ENCODE measurements at places on chromosomes 2 and 18. TPM values are rescaled to one million over a fixed set of nuclear protein-coding genes. Genes with fewer than 3 reads are reported as not detected.
A peak's percentile ranks its signal among the peaks of the same experiment; 100 is the strongest.

- H3K4me3 ChIP-seq: no peak overlapping the region
- H3K4me1 ChIP-seq: no peaks in the 10 kb centered on the region
- peak; percentile 41 for DNase-seq
Observed at GRCh38 chr2:26571316-26571715, 69.8 kb downstream of the CIB4 start.

- no peaks in the 10 kb centered on the region for H3K4me1 ChIP-seq
- H3K4me3 ChIP-seq: no peak overlapping the region
- no peak for DNase-seq
- no peaks in the 10 kb centered on the region for H3K36me3 ChIP-seq
Observed at GRCh38 chr2:12116228-12116750, 369.9 kb downstream of the LPIN1 start.

GRCh38 chr2:115427436-115427835 lies 985.0 kb downstream of the DPP10 start:
- H3K4me3 ChIP-seq: no peak overlapping the region
- DNase-seq: no peak
- H3K36me3 ChIP-seq: no peaks in the 10 kb centered on the region
- no peaks in the 10 kb centered on the region for H3K4me1 ChIP-seq
- H3K27me3 ChIP-seq: no peaks in the 10 kb centered on the region

GRCh38 chr2:55809875-55810621 lies 113.5 kb downstream of the EFEMP1 start:
- H3K4me3 ChIP-seq: no peak overlapping the region
- no peaks in the 10 kb centered on the region for H3K4me1 ChIP-seq
- peak; percentile 76 for DNase-seq
- H3K27me3 ChIP-seq: no peaks in the 10 kb centered on the region
- no peaks in the 10 kb centered on the region for H3K36me3 ChIP-seq
- no peak overlapping the region for H3K27ac ChIP-seq

GRCh38 chr18:63309422-63309821 lies 10.1 kb downstream of the BCL2 start:
- H3K36me3 ChIP-seq: no peaks in the 10 kb centered on the region
- H3K27ac ChIP-seq: no peak overlapping the region
- no peak overlapping the region for H3K4me3 ChIP-seq
- DNase-seq: no peak
- H3K27me3 ChIP-seq: no peaks in the 10 kb centered on the region

DNA sequence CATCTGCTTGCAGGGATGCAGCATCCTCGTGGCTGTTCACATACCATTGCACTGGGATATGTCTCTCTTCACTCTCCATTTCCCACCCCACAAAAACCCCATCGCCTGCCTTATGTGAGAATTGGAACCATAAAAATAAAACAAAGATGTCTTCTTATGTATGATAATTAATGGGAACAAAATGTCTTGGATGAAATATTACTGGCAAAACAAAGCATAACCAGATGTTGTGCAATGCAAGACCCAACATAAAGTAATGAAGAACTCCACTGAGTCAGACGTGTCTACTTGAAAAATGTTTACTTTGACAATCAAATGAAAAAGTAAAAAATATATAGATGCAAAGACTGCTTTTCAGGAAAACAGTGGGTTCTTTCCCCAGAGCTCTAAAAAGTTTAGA lies 611.3 kb upstream of the SYT4 start:
- no peaks in the 10 kb centered on the region for H3K36me3 ChIP-seq
- H3K4me3 ChIP-seq: no peak overlapping the region
- H3K4me1 ChIP-seq: peaks cover 6% of the 10 kb centered on the region
- no peaks in the 10 kb centered on the region for H3K27me3 ChIP-seq
- no peak for DNase-seq

DNA sequence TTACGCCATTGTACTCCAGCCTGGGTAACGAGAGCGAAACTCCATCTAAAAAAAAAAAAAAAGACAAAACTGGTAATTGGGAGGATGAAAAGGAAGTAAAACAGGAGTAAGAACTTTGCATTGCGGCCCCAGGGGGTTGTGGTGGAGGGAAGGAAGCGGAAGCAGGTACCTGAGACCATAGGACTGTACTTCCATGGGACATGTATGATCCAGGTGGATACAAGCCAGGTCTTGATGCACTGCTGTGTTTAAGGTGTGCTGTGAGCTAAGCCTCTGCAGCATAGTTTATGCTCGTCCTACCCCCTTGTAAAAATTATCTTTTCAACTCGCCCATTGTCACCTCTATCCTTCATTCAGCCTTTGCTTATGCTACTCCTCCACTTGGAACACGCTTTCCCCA lies 23.7 kb downstream of the FBXO36 start:
- H3K27ac ChIP-seq: no peak overlapping the region
- no peaks in the 10 kb centered on the region for H3K36me3 ChIP-seq
- H3K27me3 ChIP-seq: no peaks in the 10 kb centered on the region
- no peak overlapping the region for H3K4me3 ChIP-seq
- DNase-seq: no peak
- H3K4me1 ChIP-seq: peaks cover 9% of the 10 kb centered on the region

DNA sequence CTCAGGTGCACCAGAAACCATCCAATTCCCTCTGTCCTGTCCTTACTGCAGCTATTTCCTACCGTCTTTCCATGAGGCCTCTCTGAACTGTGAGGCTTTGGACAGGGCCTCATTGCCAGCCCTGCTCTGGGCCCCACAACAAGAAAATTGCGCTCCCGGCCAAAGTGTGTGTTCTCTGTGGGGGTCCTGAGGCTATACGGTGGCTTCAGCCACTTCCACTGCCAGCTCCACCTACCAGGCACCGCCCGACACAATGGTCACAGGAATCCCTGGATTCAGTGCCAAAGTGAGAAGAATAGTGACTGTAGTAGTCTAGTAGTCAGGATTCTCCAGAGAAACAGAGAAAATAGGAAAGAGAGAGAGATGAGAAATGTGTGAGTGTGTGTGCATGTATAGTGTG lies 140.2 kb downstream of the IRS1 start:
- H3K27ac ChIP-seq: peak overlapping the region; percentile 40
- H3K36me3 ChIP-seq: no peaks in the 10 kb centered on the region
- no peak overlapping the region for H3K4me3 ChIP-seq
- DNase-seq: no peak
- no peaks in the 10 kb centered on the region for H3K4me1 ChIP-seq

DNA sequence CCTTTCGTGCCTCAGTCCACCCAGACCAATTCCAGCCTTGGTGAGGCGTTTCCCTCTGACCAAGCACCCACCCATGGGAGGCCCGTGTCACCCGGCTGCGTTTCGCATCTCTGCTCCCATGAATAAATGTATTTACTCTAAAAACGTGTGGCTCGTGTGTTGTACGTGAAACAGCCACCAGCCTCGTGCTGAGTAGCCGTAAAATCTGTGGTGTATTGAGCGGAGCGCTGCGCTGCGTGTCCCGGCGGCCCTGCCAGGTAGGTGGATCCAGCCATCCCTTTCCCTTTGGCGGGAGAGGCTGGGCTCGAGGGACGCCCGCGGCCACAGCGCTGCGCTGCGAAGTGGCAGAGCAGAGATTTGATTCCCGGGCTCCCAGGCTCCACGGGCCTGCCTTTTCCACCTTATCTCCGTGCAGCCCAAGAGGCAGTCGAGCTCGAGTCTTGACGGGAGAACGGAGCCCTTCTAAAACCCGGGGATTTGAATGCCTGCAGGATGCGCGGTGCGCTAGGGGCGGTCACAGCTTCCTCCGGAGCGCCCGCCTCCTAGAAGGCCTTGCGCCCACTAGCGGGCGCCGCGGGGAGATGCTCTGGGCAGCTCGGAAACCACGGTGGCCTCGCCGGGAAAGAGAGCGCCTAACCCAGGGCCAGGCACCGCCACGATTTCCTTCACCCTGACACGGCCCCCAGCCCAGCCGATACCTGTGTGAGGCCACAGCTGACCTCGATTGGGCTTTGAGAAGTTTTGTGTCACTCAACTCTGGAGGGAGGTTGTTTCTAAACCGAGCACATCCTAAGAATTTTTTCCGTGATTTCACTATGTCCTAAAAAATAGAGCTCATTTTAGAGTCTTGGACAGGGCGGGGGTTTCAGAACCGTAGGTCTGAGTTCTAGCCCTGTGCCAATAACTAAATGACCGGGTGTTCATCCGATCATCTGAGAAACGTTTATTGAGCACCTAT lies 3.9 kb upstream of the PSMD1 start:
- H3K4me3 ChIP-seq: peak overlapping the region; percentile 53
- no peaks in the 10 kb centered on the region for H3K27me3 ChIP-seq
- H3K4me1 ChIP-seq: no peaks in the 10 kb centered on the region
- DNase-seq: peak; percentile 89

DNA sequence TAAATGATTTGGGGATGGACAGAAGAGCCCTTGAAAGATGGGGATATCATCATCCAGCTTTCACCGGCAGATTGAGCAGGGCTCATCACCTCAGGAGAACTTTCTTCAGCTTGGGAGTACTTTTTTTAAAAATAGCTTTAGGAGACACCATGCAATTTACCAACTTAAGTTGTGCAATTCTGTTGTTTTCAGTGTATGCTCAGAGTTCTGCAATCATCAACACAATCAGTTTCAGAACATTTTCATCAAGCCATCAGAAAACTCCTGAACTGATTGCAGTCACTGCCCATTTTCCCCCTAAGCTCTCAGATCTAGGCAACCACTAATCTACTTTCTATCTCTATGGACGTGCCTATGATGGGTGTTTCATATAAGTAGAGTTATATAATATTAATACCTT lies 117.7 kb downstream of the CRIM1 start:
- H3K36me3 ChIP-seq: peaks cover 20% of the 10 kb centered on the region
- no peaks in the 10 kb centered on the region for H3K27me3 ChIP-seq
- no peak overlapping the region for H3K4me3 ChIP-seq
- H3K27ac ChIP-seq: no peak overlapping the region

DNA sequence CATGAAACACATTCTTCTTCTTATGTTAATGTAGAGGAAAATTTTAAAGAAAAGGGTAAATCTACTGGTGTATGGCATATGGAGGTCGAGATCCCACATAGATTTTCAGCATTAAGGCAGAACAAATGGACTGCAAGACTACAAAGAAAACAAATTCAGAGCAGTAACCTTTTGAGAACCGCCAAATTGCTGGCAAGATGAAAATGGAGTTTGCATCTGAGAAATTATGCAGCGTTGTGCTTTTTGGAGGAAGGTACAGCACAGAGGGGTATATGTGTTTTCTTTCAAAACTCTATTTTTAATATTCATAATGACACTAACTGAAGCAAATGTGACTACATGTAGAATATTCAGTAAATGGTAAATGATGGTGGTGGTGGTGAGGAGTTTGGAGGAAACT lies 59.0 kb upstream of the PARD3B start:
- no peak overlapping the region for H3K4me3 ChIP-seq
- H3K27me3 ChIP-seq: no peaks in the 10 kb centered on the region
- no peaks in the 10 kb centered on the region for H3K36me3 ChIP-seq
- no peak for DNase-seq

DNA sequence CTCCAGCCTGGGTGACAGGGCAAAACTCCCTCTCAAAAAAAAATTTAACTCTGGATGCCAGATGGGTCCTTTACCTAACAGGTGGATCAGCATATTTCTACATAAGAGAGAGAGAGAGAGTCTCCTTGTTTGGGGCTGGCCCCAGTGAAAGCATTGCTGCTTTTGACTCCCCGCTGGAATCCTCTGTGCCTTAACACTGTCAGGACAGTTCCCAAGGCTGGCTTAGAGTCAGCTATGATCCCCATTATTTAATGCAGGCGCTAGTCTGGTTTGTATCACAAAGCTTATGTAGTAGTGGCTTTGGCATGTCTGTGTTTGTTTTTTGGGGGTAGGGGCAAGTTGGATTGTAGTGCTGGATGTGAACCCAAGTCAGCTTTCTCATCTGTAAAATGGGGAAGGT lies 9.4 kb downstream of the INPP4A start:
- DNase-seq: peak; percentile 52
- no peaks in the 10 kb centered on the region for H3K27me3 ChIP-seq
- no peak overlapping the region for H3K27ac ChIP-seq
- H3K4me3 ChIP-seq: no peak overlapping the region

GRCh38 chr2:112831513-112831845 lies 5.1 kb downstream of the IL1B start:
- H3K4me1 ChIP-seq: no peaks in the 10 kb centered on the region
- H3K27me3 ChIP-seq: no peaks in the 10 kb centered on the region
- DNase-seq: no peak
- H3K36me3 ChIP-seq: no peaks in the 10 kb centered on the region

DNA sequence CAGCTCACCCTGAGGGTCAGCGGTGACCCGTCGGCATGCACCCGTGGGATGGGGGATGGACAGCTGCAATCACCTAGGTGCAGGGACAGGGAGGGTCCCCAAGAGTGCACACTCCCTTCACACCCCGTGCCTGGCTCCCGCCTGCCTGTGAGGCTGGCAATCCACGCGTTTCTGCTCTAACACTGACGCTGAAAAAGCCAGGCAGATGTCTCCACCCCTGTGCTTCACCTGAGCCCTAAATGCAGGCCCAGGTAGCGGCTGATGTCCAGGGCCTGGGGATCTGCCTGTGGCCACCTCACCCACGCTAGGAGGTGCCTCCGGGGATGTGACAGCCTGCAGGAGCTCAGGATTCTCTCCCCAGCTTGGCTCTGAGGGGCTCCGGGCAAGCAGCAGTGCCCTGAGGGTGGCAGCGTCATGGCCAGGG lies 212.0 kb upstream of the SALL3 start:
- H3K36me3 ChIP-seq: no peaks in the 10 kb centered on the region
- H3K4me1 ChIP-seq: no peaks in the 10 kb centered on the region

DNA sequence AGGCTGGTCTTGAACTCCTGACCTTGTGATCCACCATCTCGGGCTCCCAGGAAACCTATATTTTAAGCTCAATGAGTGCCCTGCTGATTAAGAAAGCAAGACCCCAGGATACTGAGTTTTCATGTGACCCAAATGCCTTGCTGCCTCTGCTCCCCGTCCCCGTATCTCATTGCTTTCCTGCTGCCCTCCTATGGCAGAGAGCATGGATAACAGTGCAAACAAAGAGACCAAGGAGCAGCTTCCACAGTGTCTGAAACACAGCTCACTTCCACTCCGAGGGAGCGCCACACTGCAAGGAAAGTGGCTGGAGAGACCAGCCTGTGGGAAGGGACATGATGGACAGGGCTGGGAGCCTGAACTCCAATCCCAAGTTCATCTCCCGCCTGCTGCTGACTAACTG lies 246.8 kb downstream of the TMEM182 start:
- no peak overlapping the region for H3K27ac ChIP-seq
- H3K36me3 ChIP-seq: no peaks in the 10 kb centered on the region
- no peaks in the 10 kb centered on the region for H3K4me1 ChIP-seq
- no peak overlapping the region for H3K4me3 ChIP-seq
- no peak for DNase-seq

GRCh38 chr2:201130524-201131186 lies 14.7 kb downstream of the CFLAR start:
- H3K4me1 ChIP-seq: peaks cover 51% of the 10 kb centered on the region
- no peak overlapping the region for H3K4me3 ChIP-seq
- DNase-seq: no peak

- no peak for DNase-seq
- no peak overlapping the region for H3K27ac ChIP-seq
- H3K36me3 ChIP-seq: no peaks in the 10 kb centered on the region
- H3K4me1 ChIP-seq: no peaks in the 10 kb centered on the region
Observed at GRCh38 chr2:71898851-71899681, 248.6 kb downstream of the CYP26B1 start.

HOXD10 gene
- polyA plus RNA-seq: 0.23 TPM

TNFRSF11A gene
- polyA plus RNA-seq: 19.9 TPM

CHRNA1 gene
- polyA plus RNA-seq: 2.1 TPM

MGAT4A gene
- 24.5 TPM for polyA plus RNA-seq

GPR35 gene
- 76.6 TPM for polyA plus RNA-seq

NAT8 gene
- polyA plus RNA-seq: not detected

DUSP2 gene
- 1.2 TPM for polyA plus RNA-seq

SEPTIN10 gene
- polyA plus RNA-seq: 51.1 TPM
